ENCODE measurements at places on chromosomes 16 and 17.

GRCh38 chr16:12082226-12082887, 105.8 kb downstream of the SNX29 start:
- DNase-seq, result no peak

DNA sequence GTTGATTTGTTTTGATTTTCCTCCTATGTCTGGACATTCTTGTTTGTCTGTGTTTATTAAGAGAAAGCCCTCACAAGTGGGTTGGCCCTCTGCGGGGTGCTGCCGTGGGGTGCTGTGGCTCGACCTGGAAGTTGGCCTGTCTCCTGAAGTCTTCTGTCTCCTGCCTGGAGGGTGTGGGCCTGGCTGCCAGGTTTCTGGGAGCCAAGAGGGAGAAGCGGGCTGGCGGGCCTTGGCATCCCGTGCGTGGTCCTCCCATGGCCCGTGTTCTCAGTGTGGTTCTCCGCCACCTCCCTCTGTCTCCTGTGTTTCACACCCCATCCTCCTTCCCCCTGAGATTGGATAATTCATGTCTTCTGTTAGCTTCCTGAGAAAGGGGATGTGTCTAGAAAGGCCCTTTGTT, 69.6 kb downstream of the RNF213 start:
- DNase-seq, result no peak

DNA sequence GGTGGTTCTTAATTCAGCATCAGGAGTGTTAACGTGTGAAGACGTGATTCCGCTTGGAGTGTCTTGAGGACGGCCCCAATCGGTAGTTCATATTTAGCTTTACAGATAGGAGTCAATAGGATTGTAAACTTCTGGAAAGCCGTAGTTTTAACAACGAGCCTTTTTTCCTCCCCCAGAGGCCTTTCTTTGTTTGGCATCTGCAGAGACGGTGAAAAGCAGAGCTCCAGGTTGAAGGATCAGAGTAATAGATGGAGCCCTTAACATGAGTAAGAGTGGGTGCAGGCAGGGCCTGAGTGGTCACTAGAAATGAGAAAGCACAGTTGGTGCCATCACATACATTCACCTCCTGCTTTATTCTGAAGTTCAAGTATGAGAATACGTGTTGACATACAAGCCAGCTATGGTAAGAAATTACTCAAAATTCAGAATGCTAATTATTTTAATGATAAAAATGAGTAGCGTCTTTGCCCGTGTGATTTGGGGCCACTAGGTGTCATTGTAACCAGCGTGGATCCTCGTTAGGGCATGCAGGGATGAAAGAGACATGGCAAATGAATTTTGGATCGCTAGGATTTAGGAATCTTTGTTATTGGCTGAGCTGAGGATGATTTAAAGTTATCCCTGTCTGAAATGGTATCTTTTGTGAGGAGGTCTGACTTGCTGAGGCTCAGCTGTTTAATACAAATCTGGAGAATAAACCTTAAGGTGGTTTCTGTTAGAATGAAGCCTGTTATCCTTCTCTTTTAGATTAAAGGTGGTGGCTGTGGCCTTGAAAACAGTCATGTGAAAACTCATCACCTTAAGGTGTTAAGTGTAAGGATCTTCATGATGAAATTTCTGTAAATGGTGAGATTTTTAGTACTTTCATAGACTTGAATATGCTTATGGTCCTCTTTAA, 18.6 kb downstream of the PRCD start:
- DNase-seq, result no peak

- DNase-seq, result no peak
These were observed 35.3 kb upstream of the TBC1D3K start for GRCh38 chr17:37888881-37889280.

DNA sequence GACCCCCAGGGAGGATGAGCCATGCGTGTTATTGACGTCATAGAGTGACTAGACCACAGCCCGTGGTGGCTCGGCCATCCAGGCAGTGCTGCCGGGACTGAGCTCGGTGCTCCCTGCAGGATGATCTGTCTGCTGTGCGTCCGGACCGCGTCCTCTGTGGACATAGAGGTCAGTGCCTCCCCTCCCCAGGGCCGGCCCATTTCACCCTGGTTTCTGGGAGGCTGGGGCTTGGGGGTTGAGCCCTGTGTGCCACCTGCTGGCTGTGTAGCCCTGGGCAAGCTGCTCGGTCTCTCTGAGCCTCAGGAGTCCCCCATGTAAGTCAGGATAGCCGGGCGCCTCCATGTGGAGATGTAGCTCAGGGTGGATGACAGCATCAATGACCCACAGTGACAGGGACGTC, 8.3 kb downstream of the TSC2 start:
- no peak for DNase-seq

- no peak for DNase-seq
These were observed 10.6 kb downstream of the SSTR5 start for GRCh38 chr16:1082952-1083675.

DNA sequence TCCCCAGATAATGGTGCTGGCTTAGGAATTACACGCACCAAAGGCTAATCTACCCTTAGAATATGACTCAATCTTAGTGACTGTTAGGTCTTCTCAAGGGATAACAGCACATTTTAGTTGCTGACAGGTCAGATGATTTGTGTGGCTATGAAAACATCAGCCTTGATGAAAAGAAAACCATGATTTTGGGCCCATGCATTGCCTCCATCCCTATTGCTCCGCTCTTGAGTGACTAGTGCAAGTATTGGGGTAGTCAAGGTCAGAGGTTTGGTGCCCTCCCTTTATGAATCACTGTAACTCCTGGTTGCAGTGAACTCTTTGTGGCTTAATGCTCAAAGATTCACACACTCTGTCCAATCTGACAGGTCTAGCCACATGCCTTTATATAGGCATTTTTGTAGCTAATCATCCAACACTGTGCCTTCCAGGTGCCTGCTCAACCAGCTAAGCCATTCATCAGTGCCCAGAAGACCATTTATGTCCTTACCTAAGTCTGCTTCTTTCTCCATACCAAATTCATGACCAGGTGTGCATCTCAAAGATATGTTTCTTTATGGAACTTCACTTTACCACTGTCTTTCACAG, 251.6 kb downstream of the KCNJ2 start:
- DNase-seq, result no peak
